ENCODE measurements at places on chromosomes 3 and 15.
A peak's percentile ranks its signal among the peaks of the same experiment; 100 is the strongest.

DNA sequence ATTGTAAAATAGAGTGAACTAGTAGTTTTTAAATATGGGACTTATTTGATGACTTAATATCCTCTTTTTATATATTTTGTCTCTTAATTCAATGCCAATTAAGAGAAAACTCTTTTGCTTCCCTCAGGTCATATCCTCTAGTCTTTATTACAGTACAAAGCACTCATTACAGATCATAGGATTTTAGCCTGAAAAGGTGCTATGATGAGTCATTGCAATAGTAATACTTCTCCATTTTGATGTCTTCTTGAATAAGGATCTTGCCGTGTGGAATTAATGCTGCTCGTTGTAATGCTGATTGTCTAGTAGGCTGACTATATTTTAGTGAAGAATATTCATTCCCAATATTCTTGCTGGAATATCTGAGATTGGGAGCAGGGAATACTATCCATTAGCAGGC, 612.2 kb upstream of the GOLIM4 start:
- H3K27me3 ChIP-seq: no peaks in the 10 kb centered on the region
- no peaks in the 10 kb centered on the region for H3K4me1 ChIP-seq
- no peak overlapping the region for H3K27ac ChIP-seq
- no peaks in the 10 kb centered on the region for H3K36me3 ChIP-seq
- DNase-seq: no peak

- H3K27ac ChIP-seq: no peak overlapping the region
- no peaks in the 10 kb centered on the region for H3K36me3 ChIP-seq
- H3K4me1 ChIP-seq: no peaks in the 10 kb centered on the region
- no peak for DNase-seq
- no peak overlapping the region for H3K4me3 ChIP-seq
Measured at GRCh38 chr3:185732782-185733181, 92.1 kb downstream of the IGF2BP2 start.

- H3K27ac ChIP-seq: peak overlapping the region; percentile 70
- H3K4me3 ChIP-seq: no peak overlapping the region
- no peaks in the 10 kb centered on the region for H3K36me3 ChIP-seq
- H3K27me3 ChIP-seq: no peaks in the 10 kb centered on the region
- H3K4me1 ChIP-seq: peaks cover 14% of the 10 kb centered on the region
Measured at GRCh38 chr3:183287301-183287971, 34.4 kb downstream of the B3GNT5 start.

DNA sequence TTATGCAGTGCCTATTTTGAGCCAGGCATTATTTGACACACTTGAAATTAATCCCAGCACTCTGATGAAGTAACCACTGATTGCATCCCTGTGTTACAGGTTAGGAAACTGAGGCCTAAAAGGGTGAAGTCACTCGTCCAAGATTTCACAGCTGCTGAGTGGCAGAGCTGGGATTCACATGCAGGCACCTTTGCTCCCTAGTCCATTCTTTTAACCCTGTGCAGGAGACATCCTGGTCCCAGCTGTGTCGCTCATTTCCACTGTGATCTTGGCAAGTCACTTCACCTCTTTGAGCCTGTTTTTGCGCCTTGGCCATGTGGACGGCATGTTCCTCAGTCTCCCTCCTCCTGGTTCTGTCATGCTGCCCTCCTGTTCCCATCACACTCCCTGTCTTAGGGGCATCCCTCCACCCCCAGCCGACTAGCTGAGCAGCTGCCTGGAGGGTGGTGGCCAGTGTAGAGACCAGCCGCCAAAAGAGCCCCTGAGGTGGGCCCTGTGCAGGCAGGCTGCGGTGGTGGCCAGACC, 70.6 kb downstream of the SMAD6 start:
- H3K4me3 ChIP-seq: no peak overlapping the region
- H3K27ac ChIP-seq: peak overlapping the region; percentile 77
- no peaks in the 10 kb centered on the region for H3K27me3 ChIP-seq
- no peak for DNase-seq

DNA sequence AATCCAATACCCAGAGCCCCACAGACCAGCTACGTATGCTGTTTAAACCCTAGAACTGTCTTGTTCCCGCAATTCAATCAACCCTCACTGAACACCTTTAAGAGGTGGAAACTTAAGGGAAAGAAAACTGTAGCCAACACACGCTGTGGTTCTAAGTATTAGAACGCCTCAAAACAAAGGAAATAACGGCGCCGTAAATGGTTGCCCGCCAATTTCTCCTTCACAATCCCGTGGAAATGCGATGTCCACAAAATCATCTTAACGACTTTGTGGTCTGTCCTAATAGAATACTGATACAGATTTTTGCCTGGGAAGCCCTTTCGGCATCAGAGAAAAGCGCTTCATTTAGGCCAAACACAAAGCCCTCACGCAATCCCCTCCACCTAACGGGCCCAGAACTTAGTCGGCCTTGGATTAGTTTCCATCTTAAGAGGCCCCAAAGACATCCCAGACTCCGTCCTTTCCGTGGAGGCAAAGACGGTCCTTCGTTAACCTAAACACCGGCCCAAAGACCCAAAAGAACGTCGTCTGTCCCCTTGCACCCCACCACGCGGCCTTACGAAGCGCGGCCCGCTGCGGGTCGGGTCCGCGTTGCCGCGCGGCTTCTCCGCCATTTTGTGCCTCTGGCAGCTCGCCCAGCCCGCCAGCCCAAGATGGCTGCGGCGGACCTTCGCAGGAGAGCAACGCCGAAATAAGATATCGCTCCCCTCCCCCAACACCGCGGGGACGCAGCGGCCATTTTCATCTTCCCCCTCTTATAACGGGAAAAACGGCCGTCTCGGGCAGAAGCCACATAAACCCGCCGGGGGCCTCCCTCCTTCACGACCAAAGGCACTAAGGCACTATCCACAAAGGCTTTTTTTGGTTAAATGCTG, 763 bp downstream of the TRA2B start:
- peak; percentile 62 for DNase-seq
- peak overlapping the region; percentile 80 for H3K4me3 ChIP-seq
- no peaks in the 10 kb centered on the region for H3K27me3 ChIP-seq
- H3K36me3 ChIP-seq: no peaks in the 10 kb centered on the region
- peak overlapping the region; percentile 97 for H3K27ac ChIP-seq
- peaks cover 25% of the 10 kb centered on the region for H3K4me1 ChIP-seq

DNA sequence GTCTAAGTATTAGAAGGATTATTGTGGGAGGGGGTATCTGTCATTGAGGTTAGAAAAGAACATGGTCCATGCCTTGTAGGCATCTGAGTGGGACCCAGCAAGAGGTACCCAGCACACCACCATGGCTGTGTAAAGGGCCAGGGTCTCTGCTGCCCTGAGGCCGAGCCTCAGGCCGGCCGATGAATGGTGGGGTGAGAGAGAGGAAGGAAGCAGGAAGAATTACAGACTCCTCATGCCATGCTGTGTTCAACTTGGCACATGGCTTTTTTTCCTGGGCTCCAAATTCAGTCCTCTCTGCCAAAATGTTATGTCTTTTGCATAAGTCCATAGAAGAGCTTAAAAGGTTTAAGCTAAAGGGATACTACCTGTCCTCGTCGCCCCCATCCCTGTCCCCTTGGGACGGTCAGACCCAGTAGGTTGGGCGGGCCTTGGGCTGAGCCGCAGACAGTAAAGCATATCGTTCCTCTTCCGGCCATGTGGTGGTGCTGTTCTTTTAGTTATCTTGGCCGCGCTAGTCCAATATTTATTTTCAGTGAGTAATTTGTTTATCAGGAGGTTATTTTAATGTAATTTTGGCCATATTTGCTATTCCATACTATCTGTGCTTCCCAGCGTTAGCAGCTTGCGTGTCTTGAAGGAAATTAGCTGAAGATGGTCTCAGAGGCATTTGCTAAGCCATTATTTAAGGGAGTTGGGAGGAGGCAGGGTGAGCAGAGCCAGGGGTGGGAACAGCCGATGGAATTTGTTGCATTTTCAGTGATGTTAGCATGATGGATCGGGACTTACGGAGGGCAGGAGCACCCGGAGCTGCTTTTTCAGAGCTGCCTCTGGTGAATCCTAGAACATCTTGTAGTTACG, 152.4 kb downstream of the AGBL1 start:
- H3K27ac ChIP-seq: no peak overlapping the region
- no peaks in the 10 kb centered on the region for H3K4me1 ChIP-seq
- H3K27me3 ChIP-seq: no peaks in the 10 kb centered on the region
- no peaks in the 10 kb centered on the region for H3K36me3 ChIP-seq

Measured in thoracic aorta (tissue), 2 donors.